ENCODE measurements at places on chromosomes 13 and 19. TPM values are rescaled to one million over a fixed set of nuclear protein-coding genes. Genes with fewer than 3 reads are reported as not detected.

DNA sequence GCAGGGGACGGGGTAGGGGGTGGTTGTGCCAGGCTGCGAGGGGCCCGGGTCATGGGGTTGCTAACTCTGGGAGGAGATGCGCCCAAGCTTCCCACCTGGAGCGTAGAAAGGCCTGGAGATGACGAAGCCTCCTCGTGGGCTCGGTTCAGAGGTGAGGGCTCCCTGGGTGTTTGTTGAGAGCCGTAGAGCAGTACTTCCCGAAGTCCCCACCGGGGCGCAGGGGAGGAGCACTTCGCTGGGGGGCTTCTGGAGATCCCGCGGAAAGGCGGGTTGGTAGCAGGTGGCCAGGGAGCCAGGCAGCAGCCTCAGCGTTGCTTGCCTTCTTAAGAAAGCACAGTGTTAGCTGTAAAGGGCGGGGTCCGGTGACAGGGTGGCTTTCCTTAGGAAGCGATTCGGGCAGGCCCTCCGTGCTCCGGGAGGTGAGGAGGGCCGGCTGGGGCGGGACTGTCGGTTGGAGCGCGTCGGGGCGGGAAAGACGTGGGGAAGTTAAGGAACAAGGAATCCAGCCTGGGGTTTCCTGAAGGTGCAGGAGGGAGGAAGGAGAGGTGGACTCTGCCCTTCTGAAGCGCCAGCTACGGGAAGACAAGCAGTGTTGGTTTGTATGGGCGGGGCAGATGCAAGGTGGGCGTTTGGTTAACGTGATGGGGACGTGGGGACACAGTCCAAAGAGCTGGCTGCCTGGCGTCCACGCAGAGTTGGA lies 3.3 kb downstream of the VSTM2B start:
- DNase-seq, result no peak

GRCh38 chr19:54178581-54179261 lies 5.8 kb upstream of the TMC4 start:
- no peak for DNase-seq

GRCh38 chr19:9671655-9672054 lies 3.2 kb downstream of the ZNF562 start:
- DNase-seq, result no peak

The ANKRD24 gene
- 1.2 TPM for total RNA-seq

The COL4A2 gene
- 465 TPM for total RNA-seq

- DNase-seq, result no peak
Observed at GRCh38 chr13:49057176-49057575, 81.5 kb downstream of the FNDC3A start.

- no peak for DNase-seq
Observed at GRCh38 chr19:1455336-1456120, 5.6 kb downstream of the APC2 start.

- no peak for DNase-seq
Observed at GRCh38 chr13:110280985-110281688, 25.8 kb downstream of the COL4A1 start.

The CYP4F11 gene
- 1.0 TPM for total RNA-seq

- no peak for DNase-seq
Observed at GRCh38 chr13:97189928-97190327, 32.2 kb upstream of the MBNL2 start.

The KLK10 gene
- not detected for total RNA-seq

GRCh38 chr19:35742121-35742724 lies at the start of gene IGFLR1:
Gene IGFLR1, minus strand, starts transcription at chr19:35742452. Its CDS starts 1,272 bp downstream, at chr19:35741180.
- no peak for DNase-seq

DNA sequence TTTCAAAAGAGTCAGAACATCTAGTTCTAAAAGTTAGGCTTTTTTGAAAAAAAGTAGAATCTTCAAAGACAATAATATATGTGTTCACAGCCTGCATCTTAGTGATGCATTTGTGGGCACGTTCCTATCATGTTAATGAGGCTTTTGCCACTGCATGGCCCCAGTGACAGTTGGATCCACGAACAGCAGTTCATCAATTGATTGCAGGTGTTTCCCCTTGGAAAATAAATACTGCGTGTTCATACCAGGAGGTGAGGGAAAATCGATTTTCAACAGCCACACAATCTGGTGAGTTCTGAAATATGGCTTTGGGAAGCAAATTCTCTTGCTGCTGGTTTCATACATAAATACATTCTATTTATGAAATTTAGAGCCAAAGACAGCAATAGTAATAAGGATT lies 343.8 kb upstream of the SLC10A2 start:
- DNase-seq, result no peak

DNA sequence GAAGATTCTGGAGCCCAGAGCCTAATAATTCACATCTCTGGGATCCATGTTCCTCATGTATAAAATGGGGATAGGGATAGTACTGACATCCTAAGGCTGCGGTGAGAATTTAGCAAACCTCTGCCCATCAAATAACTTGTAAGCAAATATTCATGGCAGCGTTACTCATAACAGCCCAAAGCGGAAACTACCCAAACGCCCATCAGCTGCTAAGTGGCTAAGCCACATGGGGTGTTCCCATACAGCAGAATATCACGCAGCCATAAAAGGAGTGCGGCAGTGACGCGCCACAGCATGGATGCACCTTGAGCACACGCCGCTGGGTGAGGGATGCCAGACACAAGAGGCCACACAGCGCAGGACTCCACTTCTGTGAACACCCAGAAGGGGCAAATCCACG lies 19.7 kb downstream of the VRK3 start:
- no peak for DNase-seq

DNA sequence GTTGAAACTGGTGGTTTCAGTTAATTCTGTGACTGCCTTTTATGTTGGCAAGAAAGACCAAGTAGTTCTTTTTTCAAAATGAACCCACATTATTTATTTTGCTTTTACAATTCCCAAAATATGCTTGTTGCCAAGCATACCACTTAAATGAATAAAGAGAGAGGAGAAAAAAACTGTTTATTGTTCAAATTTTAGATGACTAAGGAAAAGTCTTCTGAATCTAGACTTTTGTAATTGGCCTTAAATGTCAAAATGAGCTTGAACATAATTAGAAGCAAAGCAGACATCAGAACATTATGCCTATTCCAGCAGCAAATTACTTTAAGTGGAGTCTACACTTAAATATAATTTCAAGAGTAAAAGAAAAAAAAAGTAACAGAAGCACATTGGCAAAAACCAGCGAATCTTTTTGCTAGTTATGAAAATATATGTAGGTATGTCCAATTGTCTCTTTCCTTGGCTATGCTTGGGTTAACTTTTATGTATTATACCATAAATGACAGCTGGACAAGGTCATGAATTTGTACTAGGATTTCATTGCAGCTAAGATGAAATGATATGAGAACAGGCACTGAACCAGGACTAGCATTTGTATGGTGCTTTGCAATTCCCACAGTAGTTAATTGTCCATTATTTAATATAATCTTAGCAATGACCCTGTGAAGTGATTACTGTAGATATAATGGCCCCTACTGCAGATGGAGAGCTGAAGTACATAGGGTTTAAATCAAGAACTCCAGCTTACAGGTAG lies 211.9 kb downstream of the NALCN start:
- no peak for DNase-seq

- DNase-seq, result no peak
Observed at GRCh38 chr13:91014696-91015095, 332.8 kb upstream of the MIR17HG start.

The UQCRFS1 gene
- 21.7 TPM for total RNA-seq

- peak; percentile 77 for DNase-seq
Observed at GRCh38 chr19:21604351-21604926, 99.0 kb downstream of the ZNF429 start.

GRCh38 chr13:97945342-97945741 lies 8.1 kb upstream of the IPO5 start:
- no peak for DNase-seq

- no peak for DNase-seq
Observed at GRCh38 chr13:53012707-53013106, 15.9 kb upstream of the OLFM4 start.

DNA sequence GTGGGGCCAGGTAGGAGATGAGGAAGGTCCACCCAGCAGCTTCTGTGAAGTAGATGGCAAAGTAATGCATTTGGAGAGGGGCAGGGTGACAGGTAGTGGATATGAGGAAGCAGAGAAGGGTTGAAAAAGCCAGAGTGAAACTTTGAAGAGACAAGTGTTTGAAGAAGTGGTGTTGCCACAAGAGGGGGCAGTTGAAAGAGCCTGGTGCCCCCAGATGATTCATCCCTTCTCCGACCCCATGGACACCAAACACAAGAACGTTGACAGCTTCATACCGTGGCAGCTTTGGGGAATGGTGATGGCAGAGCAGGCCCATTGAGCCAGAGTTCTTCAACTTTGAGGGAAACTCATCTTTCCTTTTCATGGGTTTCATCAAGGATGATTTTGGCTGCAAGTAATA lies 19.9 kb downstream of the IFNL3 start:
- DNase-seq, result no peak

- no peak for DNase-seq
Observed at GRCh38 chr13:42485272-42485671, 88.7 kb upstream of the TNFSF11 start.

DNA sequence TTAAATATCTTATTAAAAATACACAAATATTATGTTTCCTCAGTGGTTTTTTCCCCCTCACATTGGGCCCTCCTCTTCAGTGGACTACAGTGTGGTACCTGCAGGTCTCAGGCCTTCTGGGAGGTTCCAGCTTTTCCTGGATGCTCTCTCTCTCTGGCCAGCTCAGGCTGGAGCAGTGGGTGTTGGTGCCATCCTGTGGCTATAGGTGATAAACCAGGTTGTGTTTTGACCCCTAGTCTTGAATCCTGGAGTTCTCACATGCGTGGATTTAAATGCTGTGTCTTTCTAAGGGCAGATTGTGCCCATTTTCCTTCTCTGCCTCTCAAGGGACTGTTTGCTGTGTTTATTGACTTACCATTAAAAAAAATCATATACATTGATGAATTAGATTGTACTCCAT lies 41.2 kb upstream of the ZNF527 start:
- no peak for DNase-seq

DNA sequence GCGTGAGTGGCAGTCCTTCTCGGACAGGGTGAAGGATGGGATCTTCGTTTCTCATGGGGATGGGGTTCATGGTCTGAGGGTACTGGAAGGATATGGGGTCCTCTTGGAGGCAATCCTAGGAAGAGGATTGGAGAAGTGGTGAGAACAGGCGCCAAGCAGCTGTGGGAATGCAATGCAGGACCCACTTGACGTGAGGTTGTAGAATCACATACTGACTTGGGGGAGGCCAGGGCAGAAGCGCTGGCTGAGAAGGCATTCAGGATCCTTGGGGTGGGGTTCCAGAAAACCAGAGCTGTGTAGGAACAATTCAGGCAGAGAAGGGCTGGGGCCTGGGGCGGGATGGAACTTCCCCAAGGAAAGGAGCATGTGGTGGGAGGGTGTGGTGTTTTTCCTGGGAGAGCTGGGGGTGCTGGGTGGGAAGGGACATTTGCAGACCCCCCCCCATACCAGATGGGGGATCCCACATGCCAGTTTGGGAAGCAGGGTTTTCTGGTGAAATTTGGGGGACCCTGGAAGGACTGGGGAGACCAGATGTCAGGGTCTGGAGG lies 852 bp downstream of the KLK1 start:
- DNase-seq, result no peak

DNA sequence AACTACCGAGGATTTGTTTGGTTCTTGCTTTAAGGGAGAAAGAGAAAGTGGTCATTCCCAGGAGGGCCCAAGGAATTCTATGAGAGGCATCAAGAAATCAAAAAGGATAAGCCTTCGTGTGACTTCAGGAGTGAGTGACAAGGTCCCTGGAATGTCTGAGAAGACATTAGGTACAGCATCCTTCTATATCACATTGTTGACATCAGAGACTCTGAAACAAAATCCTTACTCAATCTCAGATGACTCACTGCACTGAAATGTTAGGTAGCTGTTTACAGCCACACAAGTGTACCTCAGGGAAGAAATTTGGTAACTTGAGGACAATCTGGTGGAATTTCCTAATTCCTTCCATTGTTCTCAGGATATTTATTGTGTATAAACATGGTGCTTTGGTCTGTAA lies 7.9 kb upstream of the LGALS14 start:
- no peak for DNase-seq

The CGB8 gene
- total RNA-seq, result not detected

GRCh38 chr19:2770055-2771013 lies 12.7 kb downstream of the SGTA start:
- peak; percentile 18 for DNase-seq

DNA sequence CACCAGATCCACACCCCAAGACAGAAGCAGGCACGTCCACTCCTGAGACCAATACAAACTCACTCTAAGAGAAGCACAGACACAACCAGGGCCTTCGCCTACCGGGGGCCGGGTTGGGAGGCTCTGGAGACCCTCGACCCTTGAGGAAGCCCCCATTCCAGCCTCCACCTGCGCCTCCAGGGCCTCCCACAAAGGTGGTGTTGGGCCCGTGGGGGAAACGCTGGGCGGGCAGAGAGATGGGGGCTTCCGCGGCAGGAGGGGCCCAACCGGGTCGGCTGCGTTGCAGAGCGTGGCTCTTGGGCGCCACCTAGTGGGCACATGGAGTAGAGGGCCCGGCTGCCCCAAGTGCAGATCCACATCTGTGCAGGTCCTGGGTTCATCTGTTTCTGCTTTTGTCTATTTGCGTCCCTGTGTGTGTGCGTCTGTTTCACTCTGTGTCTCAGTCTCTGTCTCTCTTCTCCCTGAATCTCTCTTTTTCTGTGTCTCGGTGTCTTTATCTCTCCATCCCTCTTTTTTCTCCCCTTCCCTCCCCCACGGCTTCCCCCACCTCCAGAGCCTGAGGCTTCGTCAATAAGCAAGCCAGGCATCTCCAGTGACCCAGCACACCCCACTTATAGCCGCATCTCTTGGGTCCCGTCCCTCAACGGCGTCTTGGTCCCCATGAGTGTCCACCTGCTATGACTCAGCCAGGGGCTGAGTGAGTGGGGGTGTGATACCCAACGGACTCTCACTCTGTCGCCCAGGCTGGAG lies 10.5 kb upstream of the TINCR start:
- no peak for DNase-seq

The CYP4F22 gene
- total RNA-seq, result 2.4 TPM

The ZNF235 gene
- 20.8 TPM for total RNA-seq

The MTIF3 gene
- total RNA-seq, result 54.6 TPM

DNA sequence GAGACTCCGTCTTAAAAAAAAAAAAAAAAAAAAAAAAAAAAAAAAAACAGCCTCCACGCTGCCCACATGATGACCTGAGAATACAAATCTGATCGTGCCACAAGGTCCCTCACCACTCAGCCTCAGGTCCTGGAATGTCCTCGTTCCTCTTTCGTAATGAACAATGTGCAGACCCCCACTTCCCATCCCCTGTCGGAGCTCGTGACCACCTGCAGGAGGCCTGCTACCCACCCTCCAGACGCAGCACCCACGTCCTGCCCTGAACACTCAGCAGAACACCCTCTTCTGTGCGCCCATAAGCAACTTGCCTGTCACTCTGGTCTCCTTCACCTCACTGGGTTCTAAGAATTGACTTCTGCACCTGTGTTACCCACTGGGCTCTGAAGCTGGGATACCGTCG lies 166.4 kb downstream of the KATNAL1 start:
- DNase-seq, result no peak
